Renal cortical epithelial cell (primary cell): ENCODE measurements at places on chromosomes 13 and 19. TPM values are rescaled to one million over a fixed set of nuclear protein-coding genes. Genes with fewer than 3 reads are reported as not detected.

Gene RCBTB1
- 17.2 and 21.1 TPM in 2 replicates for total RNA-seq

Gene BRSK1
- 0.52 and 4.5 TPM in 2 replicates for total RNA-seq

Gene PRR20A
- total RNA-seq = not detected in 2 replicates

Gene MKNK2
- total RNA-seq = 78.8 and 193 TPM in 2 replicates

Gene TMEM221
- total RNA-seq = 0.30 TPM in 1 of 2 replicates, not detected in the other

Gene MAST1
- 0.20 and 0.52 TPM in 2 replicates for total RNA-seq

Gene SLC25A15
- 27.5 and 34.6 TPM in 2 replicates for total RNA-seq
